ENCODE measurements at places on chromosomes 1 and 21.

DNA sequence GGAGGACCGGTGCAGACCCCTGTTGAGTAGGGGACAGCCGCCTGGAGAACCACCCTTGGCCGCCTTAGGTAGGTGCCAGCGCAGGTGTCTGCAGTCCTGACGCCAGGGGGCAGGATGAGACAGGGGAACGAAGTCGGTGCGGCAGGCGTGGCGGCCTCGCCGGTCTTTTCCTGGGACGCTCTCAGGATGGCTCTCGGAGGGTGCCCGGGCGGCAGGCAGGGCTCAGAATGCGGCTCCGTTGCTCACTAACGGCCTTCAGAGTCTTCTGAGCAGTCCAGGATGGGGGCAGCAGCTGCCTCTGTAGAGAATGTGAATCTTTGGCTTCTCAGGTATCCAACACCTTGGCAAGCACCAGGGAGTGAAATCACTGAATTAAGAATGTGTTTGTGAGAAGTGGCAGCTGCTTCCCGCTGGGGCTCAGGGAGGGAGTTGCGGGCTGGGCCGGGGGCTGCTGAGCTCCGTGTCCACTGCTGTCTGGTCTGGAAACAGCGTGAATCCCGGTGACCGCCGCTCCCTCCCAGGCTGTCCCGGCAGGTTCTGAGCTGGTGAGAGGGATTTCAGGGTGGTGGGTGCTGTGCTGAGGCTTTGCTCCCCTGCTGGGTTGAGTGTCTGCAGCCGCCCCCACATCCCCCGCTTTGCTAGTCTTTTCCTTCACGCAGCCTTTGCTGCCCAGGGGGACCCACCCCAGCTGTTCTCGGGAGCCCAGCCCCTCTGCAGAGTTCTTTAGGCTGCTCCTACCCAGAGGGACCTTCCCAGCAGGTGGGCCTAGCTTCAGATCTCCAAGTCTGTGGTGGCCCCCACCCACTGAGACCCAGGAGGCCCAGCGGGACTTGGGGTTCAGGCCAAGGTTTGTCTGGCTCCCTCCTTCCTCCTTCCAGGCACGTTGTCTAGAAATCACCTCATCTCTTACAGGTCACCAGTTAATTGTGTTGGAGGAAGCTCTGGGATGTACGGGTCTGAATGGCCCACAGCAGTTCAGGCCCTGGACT is 11.1 kb upstream of the C1orf174 start:
- DNase-seq, result no peak

DNA sequence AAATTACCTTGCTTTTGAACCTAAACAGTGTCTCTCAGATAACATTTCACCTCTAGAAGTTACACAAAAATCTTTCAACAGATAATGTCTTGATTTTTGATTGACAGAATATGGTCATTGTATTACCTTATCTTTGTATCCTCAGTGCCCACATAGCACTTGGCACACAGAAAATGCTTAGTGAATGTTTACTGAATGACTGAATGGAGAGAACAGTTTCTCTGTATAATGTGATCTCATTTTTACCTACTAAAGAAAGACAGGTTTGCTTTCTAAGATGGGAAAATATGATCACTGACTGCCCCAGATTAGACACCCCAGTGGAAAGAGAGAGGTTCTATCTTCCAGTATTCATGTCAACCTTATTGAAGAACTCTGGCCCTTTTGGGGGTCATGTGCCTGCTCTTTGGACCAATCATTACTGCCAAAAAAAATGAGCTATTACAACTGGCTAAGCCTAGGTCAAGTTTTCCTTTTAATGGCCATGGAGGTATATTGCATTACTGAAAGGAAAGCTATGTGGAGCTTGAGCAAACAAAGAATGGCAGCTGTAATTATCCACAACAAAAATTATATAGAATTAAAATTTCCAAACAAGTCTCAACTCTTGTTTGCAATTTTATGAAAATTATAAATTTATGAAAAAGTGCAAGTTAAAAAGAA is 117.4 kb downstream of the MAGI3 start:
- no peak for DNase-seq

DNA sequence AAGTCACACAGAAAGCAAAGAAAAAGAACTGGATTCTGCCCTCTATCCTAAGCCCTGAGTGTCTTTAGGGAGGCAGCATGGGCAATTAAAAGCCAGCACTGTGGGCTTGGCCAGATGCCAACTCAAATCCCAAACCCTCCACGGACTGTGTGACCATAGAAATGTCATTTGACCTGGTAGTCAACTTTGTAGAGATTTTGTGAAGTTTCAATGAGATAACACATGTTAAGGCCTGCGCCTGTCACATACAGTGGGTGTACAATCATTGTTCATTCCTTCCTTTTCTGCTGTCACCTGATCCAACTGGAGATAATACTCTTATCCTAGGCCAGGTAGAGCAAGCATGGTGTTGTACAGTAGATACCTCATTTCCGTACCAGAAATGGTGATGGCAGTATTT is 54.2 kb downstream of the TMEM53 start:
- no peak for DNase-seq

GRCh38 chr21:31137960-31138359 is 99.7 kb upstream of the KRTAP19-8 start:
- DNase-seq, result no peak

DNA sequence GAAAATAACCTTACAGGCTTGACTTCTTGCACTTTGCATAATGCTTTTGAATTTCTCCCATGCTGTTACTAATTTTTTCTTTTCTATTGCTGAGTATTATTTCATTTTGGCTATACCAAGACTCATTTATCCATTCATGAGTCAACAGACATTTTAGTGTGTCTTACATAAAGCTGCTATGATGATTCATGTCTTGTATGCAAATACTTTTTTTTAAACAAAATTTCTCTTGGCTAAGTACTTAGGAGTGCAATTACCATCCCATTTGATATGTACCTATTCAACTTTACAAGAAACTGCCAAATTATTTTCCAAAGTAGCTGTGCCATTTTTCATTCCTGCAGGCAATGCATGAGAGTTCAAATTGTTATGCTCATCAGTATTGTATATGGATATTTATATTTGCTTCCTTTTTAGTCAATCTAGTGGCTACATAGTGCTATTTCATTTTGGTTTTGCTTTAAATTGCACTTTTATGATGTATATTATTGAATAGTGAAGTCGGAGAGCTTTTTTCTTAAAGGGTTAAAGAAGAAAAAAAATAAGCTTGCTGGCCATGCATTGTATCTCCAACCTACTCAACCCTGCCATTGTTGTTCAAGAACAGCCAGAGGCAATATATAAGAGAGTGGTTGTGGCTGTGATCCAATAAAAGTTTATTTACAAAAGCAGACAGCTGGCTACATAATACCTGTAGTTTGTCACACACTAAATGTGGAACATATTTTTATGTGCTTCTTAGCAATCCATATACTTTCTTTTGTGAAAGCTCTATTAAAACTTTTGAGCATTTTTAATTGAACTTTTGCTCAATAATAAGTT is 862.8 kb downstream of the KCNT2 start:
- no peak for DNase-seq

- no peak for DNase-seq
Observed at GRCh38 chr21:40210251-40210650, 343.0 kb downstream of the PCP4 start.

DNA sequence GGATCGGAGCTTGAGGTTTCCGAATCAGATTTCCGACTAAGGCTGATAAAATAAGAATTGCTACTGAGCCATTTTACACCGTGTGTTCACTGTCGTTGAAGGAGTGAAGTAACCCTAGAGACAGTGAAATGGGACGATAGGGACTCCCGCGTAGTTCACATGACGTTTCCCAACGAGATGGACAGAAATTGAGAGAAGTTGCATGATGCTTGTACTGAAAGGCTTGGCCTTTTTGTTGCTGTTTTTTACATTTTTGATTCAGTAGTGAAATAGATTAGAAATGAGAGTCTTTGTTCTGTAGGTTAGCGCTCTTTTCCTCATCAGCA is 1.2 kb downstream of the KHDRBS1 start:
- DNase-seq, result no peak

GRCh38 chr1:2965676-2966075 is 55.6 kb upstream of the ACTRT2 start:
- no peak for DNase-seq

GRCh38 chr21:16573578-16573977 is 843.8 kb downstream of the USP25 start:
- DNase-seq, result no peak

DNA sequence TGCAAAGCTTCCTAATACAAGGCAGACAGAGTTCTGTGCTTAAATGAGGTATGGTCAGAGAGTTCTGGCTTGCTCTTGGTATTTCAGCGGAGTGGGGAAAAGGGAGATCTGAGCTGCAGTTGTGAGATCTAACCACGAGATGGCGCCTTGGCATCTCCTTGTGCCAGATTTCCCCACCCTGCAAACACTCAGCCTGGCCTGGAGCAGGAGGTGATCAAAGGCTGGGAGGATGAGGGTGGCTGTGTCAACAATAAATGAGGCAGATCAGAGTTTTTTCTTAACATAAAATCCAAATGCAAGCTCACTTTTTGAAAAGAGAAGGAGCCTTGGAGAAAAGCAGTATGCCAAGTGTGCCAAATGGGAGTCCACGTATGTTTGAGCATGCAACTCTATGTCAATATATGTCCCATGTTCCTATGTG is 4.1 kb upstream of the TFAP2E start:
- peak; percentile 34 for DNase-seq
